Cerebellum (tissue), 4 donors: ENCODE measurements at places on chromosomes 11 and 22. TPM values are rescaled to one million over a fixed set of nuclear protein-coding genes. Genes with fewer than 3 reads are reported as not detected.

Gene C11orf65
- total RNA-seq, result 1.00 TPM

- DNase-seq, result no peak
These were observed 87.4 kb downstream of the BRD1 start for GRCh38 chr22:49740242-49740641.

- DNase-seq, result no peak
These were observed 36.4 kb upstream of the TREH start for GRCh38 chr11:118715837-118716260.

DNA sequence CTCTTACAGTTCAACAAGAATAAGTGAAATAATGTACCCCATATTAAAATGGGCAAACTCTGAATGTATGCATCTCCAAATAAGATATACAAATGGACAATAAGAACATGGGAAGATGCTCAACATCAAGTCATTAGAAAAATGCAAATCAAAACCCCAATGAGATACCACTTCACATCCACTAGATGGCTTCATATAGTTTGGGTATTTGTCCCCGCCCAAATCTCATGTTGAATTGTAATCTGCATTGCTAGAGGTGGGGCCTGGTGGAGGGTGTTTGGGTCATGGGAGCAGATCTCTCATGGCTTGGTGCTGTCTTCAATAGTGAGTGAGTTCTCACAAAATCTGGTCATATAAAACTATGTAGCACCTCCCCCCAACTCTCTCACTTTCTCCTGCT is 5.7 kb downstream of the MPZL2 start:
- no peak for DNase-seq
